Lower lobe of right lung (tissue), 2 donors: ENCODE measurements at places on chromosomes 12 and 14.

GRCh38 chr12:120674097-120674636 lies 12.8 kb upstream of the MLEC start:
- DNase-seq = no peak

- no peak for DNase-seq
Observed at GRCh38 chr12:53714004-53714403, 13.2 kb downstream of the CALCOCO1 start.

- no peak for DNase-seq
Observed at GRCh38 chr12:125205386-125205785, 140.2 kb downstream of the AACS start.

GRCh38 chr14:98956181-98956580 lies 315.8 kb downstream of the BCL11B start:
- DNase-seq = no peak

DNA sequence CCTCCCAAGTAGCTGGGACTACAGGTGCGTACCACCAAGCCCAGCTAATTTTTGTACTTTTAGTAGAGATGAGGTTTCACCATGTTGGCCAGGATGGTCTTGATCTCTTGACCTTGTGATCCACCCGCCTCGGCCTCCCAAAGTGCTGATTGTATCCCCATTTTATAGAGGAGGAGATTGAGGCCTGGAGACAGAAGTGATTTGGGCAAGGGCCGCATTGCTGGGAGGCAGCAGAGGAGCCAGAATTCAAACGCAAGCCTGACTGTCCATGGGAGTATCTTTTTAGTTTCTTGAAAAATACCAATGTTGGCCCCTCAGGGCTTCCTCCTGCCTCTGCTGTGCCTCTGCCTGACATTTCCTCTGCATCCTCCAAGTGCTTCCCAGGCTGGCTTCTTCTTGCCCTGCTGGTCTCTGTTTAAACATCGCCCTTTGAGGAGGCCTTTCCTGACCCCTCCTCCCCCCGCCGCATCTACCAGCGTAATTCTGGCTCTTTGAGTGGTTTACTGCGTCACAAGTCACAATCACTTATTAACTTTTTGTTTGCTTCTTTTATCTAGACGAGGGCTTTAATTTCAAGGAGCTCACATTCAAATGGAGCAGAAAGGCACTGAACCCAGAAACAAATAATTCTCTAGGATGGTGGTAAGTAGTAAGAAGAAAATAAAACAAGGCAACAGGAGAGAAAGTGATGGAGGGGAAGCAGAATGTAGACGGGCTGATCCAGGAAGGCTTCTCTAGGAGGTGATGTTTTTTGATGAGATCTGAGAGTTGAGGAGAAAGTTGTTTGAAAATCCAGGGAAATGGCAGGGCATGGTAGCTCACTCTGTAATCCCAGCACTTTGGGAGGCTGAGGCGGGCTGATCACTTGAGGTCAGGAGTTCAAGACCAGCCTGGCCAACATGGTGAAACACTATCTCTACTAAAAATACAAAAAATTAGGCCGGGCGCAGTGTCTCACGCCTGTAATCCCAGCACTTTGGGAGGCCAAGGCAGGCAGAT lies 91.0 kb upstream of the MED13L start:
- peak; percentile 87 for DNase-seq

- DNase-seq = no peak
Observed at GRCh38 chr12:64889434-64890216, 65.2 kb downstream of the TBC1D30 start.

GRCh38 chr14:45210159-45210558 lies 42.8 kb downstream of the MIS18BP1 start:
- DNase-seq = no peak

GRCh38 chr14:80538633-80539375 lies 327.5 kb upstream of the DIO2 start:
- DNase-seq = no peak

DNA sequence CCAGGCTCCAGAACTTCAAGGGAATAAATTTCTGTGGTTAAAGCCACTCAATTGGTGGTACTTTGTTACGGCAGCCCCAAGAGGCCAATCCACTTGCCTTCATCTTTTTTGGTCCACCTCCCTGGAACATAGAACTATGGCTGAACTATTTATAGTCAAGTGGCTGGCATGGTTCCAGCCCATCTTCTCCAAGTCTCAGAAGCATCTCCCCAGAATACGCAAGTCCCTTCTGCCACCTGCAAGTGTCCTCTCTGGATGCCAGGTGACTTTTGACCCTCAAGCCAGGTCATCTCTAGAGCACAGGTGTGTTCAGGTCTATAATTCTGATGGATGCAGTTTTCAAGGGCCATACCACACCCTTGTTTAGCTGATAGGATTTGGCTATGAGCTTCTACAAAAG lies 371.5 kb downstream of the AACS start:
- no peak for DNase-seq

- no peak for DNase-seq
Observed at GRCh38 chr14:50051106-50051505, 65.3 kb downstream of the VCPKMT start.

GRCh38 chr12:27592548-27592947 lies 68.5 kb downstream of the PPFIBP1 start:
- DNase-seq = no peak

- no peak for DNase-seq
Observed at GRCh38 chr14:85198001-85198400, 331.9 kb upstream of the FLRT2 start.

DNA sequence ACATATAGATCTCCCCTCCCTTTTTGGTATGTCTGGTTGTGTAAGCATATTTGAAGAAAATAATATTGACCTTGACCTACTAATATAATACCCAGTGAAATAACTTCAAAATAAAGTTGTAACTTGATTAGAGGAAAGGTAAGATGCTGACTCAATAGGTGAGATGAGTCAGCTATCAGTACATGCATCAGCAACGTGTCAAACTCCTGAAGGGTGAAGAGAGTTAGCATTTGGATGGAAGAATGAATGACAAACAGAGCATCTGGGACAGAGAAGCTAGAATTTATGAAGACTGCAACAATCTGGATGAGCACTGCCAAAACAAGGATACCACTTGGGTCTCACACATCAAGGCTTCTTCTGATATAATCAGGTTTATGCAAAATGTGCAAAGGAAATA lies 74.9 kb downstream of the PPP2R5E start:
- no peak for DNase-seq

GRCh38 chr14:29757188-29757680 lies 170.4 kb downstream of the PRKD1 start:
- no peak for DNase-seq

DNA sequence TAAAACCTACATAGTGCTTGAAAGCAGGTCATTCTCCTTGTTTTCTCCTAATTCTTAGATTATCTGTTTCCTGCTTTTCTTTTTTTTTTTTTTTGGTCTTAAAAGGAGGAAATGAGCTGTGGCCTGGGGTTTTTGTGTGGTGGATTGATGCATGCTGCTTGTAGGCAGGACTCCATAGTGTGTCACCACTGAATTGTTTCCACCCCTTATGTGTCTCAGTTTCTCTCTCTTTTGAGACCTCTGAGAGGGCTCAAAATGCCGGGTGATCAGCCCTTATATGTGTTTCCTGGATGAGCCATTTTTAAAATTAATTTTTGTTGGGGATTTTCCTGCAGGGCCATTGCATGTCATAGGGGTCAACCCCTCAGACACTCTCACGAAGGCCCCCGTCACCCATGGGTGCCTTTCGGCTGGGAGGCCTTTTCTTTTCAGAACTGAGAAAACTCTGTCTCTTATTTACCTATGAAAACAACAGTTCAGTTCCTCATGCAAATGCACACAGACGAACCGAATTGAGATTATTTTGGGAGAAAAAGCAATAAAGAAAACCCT lies 32.0 kb upstream of the LRRK2 start:
- DNase-seq = no peak

- DNase-seq = no peak
Observed at GRCh38 chr14:58709949-58710348, 72.2 kb downstream of the DACT1 start.

GRCh38 chr14:94548999-94549985 lies 11.9 kb upstream of the SERPINA4 start:
- DNase-seq = peak; percentile 70

DNA sequence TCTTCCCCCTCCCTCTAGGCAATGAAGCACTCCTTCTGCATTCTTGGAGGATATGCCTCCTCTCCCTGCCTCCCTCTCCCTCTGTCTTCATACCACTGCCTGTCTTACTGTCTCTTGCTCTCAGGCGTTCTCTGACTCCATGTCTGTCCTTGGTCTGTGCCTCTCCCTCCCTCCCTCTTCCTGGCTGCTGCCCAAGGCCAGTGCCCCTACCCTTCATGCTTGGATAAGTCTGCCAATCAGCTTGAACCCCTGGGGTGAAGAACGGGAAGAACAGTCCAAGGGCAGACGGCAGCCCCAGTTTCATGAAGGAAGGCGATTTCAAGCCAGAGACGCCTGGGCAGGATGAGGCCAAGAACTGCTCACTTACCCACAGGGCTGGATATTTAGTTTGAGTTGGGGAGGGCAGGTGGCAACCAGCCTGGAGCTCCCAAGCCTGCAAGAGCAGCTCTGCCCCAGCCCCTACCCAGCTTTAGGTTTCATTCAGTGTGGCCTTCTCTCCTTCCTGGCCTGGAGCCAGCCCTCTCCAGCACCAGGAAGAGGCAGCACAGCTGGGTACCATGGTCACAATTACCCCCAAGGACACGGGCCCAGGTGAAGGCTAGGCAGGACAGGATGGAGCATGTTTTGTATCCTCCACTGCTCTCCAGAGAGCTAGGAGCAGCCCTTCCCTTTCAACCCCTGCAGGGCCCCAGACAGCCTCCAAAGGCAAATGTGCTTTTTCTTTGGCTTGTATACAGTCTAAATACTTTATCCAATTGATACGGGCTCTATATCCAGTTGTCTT lies 35.8 kb upstream of the LTBP2 start:
- no peak for DNase-seq

- no peak for DNase-seq
Observed at GRCh38 chr12:77031745-77032144, 33.6 kb downstream of the E2F7 start.

DNA sequence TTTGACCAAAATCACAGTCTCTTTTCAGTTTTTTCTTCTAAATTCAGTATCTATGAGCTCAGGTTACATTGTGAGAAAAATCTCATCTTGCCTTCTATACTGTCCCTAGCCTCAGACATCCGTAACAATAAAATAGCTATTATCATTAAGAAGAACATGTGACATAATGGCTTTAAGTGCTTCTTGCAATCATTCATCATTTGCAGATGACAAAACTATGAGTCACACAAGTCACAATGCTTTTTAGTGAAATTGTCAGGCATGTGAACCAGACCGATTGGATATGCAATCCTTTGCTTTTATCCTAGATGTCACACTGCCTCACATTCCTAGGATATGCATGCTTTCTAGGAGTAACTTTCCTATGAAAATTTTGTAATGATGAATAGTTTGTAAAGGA lies 313.1 kb downstream of the SLC6A15 start:
- DNase-seq = no peak

GRCh38 chr12:53025250-53025649 lies 19.0 kb downstream of the EIF4B start:
- no peak for DNase-seq

DNA sequence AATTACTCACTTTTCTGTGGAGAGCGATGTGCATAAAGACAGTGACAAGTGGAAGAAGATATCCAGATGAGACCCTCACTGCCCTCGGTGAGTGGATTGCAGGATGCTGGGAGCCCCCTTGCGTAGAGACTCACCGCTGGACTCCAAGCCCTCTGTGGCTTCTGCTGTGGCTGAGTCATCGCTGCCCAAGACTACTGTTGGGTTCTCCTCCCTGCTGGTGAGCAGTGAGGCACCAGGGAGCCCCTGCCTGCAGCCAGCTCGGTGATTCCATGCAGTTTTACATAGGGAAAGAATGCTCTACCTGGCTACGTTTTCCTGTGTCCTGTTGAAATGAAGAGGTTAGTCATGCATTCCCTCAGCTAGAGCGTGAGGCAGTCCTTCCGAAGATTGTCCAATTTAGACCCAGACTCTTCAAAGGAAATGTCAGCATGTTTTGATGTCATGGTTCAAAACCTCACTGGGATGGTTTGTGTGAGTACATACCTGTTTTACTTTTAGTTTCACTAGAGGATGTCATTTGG lies 28.2 kb downstream of the TRAF3 start:
- no peak for DNase-seq

GRCh38 chr12:85130646-85131045 lies 94.5 kb downstream of the LRRIQ1 start:
- no peak for DNase-seq

DNA sequence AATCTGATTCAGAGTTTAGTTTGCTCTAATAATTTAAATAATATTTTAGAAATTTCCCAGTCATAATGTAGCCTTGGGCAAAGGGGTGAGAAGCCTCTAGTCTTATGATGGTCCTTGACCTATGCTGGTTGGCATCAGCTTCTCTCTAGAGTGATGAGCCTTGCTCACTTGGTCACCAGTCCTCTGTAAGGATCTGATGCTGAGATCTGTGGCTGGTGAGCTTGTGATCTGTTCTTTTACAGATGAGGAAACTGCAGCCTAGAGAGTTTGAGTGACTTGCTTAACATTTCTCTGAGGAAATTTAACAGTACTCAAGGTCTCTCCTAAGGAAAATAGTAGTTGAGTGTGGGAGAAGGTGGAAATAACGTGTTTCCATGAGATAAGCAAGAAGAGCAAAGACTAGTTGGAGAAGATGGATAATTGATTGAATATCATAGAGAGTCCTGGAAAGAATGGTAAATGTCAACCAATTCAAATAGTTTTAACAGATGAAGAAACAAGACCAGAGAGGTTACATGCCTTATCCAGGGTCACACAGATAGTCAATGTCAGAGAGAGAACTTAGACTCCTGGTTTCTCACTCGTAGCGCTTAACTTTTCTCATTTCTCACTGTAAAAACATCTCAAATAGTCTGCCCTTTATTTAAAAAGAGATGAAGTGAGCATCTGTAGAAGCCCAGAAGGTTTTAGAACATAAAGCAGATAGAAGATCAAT lies 89.7 kb upstream of the ETV6 start:
- no peak for DNase-seq

- no peak for DNase-seq
Observed at GRCh38 chr12:56632701-56633467, 2.8 kb upstream of the BAZ2A start.
